Activated CD8-positive, alpha-beta memory T cell treated with anti-CD3 and anti-CD28 coated beads for 1 hour (primary cell): ENCODE measurements at places on chromosomes 5 and 9.

GRCh38 chr5:21152611-21153010, 1164.6 kb upstream of the CDH18 start:
- no peak for DNase-seq

GRCh38 chr5:95962475-95962773, 773 bp upstream of the ELL2 start:
- DNase-seq: no peak

GRCh38 chr9:120937127-120937526, 10.5 kb upstream of the TRAF1 start:
- DNase-seq: no peak

GRCh38 chr5:180592176-180592575, 877 bp upstream of the SCGB3A1 start:
- no peak for DNase-seq

GRCh38 chr5:68798877-68799843, 294.7 kb upstream of the SLC30A5 start:
- DNase-seq: no peak

- no peak for DNase-seq
These were observed 71.2 kb downstream of the MARCHF11 start for GRCh38 chr5:16108418-16108817.

- DNase-seq: no peak
These were observed 3.8 kb downstream of the ADRB2 start for GRCh38 chr5:148830211-148830610.

GRCh38 chr5:138792195-138792790, 39.1 kb downstream of the CTNNA1 start:
- DNase-seq: no peak

- no peak for DNase-seq
These were observed at the start of gene PHYHD1 for GRCh38 chr9:128920381-128921058. PHYHD1 (plus strand) TSS chr9:128920982; CDS start chr9:128922324, 1,342 bp downstream.

DNA sequence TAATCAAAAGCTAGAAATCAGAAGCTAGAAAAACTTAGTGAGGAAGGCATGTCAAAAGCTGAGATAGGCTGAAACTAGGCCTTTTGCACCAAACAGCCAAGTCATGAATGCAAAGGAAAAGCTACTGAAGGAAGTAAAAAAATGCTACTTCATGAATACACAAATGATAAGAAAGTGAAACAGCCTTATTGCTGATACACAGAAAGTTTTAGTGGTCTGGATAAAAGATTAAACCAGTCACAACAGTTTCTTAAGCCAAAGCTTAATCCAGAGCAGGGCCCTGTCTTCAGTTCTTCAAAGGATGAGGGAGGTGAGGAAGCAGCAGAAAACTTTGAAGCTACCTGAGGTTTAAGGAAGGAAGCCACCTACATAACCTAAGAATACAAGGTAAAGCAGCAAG, 102.5 kb upstream of the SH3GL2 start:
- DNase-seq: no peak

DNA sequence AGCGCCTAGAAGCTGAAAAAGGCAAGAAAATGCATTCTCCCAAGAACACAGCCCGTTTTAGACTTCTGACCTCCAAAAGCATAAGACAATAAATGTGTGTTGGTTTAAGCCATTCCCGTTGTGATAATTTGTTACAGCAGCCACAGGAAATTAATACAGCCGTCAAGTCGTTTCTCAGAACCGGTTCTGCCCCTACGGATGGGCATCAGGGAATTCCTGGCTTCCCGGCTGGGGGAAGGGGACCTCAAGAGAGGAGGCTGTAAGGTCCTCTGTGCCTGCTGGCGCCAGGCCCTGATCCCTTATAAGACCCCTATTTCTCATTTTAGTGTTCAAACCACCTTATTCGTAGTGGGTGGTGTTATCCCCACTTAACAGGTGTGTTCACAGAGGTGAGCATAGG, 50.6 kb upstream of the RPL26L1 start:
- DNase-seq: no peak

DNA sequence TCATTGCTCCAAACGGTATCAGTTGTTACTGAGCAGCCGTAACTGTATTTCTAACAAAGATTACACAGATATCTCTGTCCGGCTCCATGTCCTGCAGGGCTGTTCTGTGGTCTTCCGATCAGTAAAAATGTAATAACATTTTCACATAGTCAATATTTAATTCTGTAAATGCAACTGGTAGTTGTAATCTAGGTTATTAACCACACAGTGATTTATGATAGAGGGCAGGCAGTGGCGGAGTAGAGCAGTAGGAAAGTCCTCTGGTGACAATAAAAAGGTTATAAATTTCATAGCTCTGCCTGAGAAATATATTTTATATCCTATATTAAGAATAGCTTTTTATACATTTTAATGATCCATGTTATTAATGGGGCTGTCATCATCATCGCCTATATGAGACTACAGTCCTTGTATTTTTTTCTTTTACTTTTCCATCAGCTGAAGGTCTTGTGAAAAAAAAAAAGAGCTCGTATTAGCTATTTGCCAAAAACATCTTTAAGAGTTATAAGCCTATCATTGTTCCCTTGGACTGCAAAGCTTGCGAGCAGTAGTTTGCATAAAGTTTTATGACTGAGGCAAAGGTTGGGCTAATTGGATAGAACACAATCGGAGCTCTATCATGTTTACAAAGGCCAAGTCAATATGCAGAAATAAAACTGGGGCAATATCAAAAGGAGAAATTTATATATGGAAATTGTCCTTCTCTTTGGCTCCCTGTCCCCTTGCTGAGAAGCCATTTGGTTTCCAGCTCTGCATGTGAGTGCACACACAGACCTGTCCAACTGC, 648.0 kb downstream of the IRX1 start:
- no peak for DNase-seq

- DNase-seq: no peak
These were observed 29.1 kb upstream of the ZFAND5 start for GRCh38 chr9:72394066-72394465.

- no peak for DNase-seq
These were observed 200.7 kb downstream of the PARP8 start for GRCh38 chr5:50867140-50867539.

- DNase-seq: no peak
These were observed 109.5 kb downstream of the SNCAIP start for GRCh38 chr5:122421374-122422079.

DNA sequence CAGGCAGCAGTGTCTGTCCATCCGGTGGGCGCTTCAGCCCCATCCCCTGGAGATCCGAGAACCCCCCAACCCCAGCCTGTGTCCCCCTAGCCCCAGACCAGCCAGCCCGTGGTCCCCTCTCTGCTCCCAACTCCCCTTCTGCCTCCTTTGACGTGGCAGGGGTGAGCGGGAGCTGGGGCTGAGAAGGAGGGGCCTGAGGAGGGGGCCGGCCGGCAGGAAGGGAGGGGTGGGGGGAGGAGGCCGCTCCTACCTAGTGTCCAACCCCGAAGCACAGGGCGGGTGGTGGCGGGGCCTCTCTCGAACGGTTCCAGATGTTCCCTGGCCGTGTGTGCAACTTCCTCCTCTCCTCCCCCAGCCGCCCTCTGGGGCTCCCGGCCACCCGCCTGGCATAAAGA, 31.0 kb downstream of the GOLGA2 start:
- DNase-seq: no peak

DNA sequence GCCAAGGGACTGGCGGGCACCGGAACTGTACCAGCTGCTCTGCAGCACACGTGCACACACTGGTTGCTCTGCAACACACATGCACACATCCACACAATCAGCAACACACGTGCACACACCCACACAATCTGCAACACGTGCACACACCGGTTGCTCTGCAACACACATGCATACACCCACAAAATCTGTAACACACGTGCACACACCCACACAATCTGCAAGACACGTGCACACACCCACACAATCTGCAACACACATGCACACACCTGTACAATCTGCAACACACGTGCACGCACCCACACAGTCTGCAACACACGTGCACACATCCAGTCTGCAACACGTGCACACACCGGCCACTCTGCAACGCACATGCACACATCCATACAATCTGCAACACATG, 17.9 kb downstream of the PLEKHG4B start:
- DNase-seq: no peak

DNA sequence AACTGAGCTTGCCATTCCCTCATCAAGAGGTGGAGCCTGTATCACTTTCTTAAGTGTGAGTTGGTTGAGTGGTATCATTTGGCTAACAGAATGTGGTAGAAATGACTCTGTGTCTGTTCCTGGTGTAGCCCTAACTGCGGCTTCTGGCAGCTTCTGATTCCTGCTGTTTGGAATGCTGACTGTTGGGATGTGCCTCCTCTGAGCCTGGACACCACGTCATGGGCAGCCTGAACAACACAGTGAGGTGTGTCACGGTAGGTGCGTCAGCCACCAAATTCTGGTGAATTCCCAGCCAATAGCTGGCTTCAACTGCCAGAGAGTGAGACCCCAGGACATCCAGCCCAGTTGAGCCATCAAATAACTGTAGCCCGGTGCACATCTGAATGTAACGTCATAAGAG, 6.1 kb upstream of the C9orf152 start:
- DNase-seq: no peak

GRCh38 chr9:90872835-90873294, 71.2 kb downstream of the SYK start:
- no peak for DNase-seq

DNA sequence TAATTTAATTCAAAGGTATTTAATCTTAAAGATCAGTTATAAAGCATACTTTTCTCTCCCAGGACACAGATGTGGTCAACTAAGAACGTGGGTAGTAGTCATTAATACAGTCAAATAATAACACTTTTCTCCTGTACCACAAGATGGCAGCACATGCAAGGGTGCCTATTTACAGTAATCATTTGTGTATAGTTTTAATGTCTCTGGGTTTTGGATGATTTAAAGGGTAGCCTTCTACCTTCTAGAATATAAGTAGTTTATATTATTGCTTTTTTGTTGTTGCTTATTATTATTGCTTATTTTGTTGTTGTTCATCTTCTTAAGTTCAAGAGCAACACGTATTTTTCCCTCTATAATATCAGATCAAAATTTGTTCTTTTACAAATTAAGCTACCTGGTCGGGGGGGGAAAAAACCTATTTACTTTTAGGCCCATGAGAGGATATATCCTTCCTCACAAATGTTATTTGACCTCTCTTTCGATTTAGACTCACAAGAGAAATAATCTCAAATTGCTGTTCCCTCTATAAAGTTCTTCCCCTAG, 59.6 kb upstream of the SLC27A6 start:
- DNase-seq: no peak

DNA sequence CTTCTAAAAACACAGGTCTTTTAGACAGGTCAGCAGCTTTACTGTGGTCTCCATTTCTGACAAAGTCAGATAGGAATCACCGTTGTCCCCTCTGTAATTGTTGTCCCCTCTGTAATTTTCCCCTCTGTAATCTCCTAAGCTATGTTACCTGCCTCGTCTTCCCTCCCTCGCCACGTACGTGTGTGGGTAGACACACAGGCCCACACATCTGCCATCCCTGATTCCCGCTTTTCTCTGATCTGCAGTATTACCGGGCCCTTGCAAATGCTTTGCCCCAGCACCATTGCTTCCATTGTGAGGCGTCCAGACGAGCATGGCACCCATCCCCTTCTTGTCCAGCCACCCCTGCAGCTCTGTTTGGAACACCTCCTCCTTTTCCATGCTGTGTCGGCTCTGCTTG, 45.0 kb upstream of the POMT1 start:
- no peak for DNase-seq

- DNase-seq: no peak
These were observed 41.5 kb downstream of the FBXO4 start for GRCh38 chr5:41966401-41967105.

GRCh38 chr9:16825331-16825725, 45.1 kb downstream of the BNC2 start:
- DNase-seq: no peak

- DNase-seq: no peak
These were observed 159.5 kb upstream of the SHB start for GRCh38 chr9:38228331-38229103.

GRCh38 chr9:105342147-105342505, 97.7 kb downstream of the SLC44A1 start:
- no peak for DNase-seq

DNA sequence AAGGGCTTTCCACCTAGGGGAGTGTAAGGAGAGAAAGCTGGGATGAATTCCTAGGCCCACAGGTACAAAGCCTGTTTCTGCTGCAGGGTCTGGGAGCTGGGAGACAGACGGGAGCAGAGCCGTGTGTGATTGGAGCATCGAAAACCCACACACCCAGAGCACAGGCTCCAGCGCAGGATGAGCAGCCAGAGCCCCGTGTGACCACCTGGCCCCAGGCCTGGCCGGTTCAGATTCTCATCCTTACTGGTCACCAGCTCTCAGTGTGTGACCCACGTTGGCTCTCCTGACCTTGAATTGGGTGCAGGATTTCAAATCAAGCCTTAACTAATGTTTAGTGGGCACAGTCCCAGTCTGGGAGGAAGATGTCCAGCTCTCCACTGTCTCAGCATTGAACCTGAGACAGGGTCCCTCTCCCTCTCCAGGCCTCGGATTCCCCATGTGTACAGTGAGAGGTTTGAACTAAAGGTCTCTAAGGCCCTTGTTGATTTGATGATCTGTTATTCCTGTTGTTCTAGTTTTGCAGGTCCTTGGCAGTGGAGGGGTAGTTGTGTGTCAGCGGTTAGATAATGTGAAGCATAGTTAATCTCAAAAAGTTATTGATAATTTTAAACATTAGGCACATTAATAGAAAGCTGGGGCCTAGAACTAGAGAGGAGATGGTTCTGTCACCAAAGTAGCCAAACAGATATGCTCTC, 50.1 kb downstream of the PPARGC1B start:
- DNase-seq: no peak

- DNase-seq: no peak
These were observed 16.8 kb downstream of the KLF4 start for GRCh38 chr9:107472581-107473340.

- no peak for DNase-seq
These were observed 1982.4 kb downstream of the EFNA5 start for GRCh38 chr5:105688227-105688792.

- DNase-seq: no peak
These were observed 41.0 kb upstream of the PCSK1 start for GRCh38 chr5:96474073-96474472.

DNA sequence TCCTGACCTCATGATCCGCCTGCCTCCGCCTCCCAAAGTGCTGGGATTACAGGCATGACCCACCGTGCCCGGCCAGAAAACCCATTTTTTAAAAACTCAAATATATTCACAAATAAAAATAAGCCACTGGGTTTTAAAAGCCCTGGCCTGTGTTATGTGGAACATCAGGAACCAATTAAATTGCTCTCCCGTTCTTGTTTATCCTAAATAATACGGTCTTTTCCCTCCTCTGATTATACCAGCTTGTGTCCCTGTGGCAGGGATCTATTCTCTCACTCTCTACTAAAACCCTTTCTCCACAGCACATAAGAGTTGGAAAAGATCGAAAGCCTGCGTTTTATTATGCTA, 30.1 kb upstream of the LPAR1 start:
- no peak for DNase-seq

- no peak for DNase-seq
These were observed 393.4 kb upstream of the IRX4 start for GRCh38 chr5:2276101-2276500.

- DNase-seq: no peak
These were observed 13.1 kb downstream of the THBS4 start for GRCh38 chr5:80048084-80048780.
